ENCODE measurements at places on chromosomes 2 and 18.

- no peak for DNase-seq
Observed at GRCh38 chr2:126882181-126882580, 16.5 kb upstream of the TEX51 start.

DNA sequence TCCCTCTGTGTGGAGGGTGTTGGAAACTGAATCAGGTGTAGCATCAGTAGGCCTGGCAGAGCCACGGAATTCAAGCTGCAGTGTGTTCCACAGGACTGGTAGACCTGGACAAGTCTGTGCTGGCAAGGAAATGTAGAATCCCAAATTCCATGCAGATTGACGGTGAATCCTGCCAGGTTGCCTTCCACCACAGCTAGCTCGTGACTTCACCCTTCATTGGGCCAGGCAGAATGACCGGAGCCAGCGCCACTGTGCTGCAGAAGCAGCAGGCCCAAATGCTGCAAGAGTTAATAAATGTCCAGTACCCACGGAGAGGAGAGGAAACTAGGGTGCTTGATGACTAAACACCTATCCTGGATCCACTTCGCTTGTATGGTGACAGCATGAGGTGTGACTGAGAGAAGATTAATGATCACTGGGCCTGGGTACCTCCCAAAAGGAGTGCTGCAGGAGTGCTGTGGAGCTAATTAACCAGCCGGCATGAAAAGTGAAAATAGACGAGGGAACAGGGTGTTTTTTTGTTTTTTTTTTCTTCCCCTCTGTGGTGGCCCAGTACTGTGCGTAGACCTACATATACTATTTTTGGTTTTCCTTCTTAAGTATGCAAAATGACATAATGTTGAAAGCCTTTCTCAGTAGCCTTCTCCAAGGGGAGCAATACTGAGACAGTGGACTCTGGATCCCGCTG, 122.2 kb downstream of the TANC1 start:
- no peak for DNase-seq

DNA sequence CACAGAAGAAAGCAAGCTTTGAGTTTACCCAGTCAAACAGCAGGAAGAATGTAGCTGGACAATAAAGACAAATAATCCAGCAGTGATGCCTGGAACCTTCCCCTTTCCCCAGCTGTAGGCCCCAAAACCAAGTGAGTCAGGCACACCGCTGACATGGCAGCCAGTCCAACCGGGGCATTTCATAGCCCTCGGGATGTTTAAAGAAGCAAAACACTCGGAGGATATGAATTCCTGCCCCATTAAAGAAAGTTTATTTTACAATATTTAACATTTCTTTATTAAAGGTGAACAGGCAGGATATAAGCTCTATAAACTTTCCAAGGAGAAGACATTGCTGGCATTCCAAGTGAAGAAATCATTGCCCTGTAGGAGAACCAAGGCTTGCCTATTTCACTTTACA, 507.6 kb upstream of the TNP1 start:
- DNase-seq, result no peak

GRCh38 chr2:74767618-74768017, 66.3 kb upstream of the HK2 start:
- DNase-seq, result no peak

- no peak for DNase-seq
Observed at GRCh38 chr2:31523871-31524492, 56.8 kb downstream of the SRD5A2 start.

DNA sequence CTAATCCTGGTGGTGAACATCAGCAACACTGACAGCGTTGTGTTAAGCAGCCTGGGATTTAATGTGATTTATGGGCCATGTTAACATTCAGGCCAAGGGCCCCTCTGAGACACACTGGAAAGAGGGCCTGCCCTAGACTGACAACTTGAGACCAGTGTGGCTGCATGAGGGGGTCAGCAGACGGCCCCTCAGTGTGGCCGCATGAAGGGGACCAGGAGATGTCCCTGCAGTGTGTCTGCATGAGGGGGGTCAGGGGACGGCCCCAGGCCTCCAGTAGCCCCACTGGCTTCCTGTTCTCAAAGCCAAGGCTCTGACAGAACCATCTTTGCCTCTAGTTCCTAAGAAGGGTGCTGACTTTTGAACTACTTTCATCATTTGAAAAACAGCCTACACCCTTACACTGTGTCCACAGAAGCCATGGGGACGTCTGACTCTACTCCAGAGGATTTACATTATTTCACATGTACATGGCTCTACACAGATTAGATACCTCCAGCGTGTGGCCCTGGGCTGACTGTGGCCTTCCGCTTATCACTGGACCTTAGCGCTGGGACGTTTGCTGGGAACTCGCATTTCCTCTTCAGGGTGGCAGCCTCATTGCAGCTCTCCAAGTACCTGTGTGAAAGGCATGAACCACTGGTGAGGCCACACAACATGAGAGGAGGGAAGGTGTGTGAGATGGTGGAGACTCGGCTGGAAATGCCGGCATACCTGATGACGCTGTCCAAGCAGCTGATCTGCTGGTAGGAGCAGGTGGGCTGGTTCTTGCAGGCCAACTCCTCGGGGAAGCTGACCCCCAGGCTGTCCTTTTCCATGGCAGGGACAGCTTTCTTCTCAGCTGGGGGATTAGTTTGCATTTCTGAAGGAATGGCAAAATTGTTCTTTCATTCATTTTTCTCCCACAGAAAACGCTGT, 18.2 kb upstream of the HES6 start:
- no peak for DNase-seq

- DNase-seq, result no peak
Observed at GRCh38 chr2:179856205-179856604, 5.2 kb downstream of the ZNF385B start.

- DNase-seq, result no peak
Observed at GRCh38 chr2:40028792-40029488, 249.9 kb upstream of the THUMPD2 start.

GRCh38 chr2:236687296-236687965, 117.8 kb downstream of the ACKR3 start:
- no peak for DNase-seq

- no peak for DNase-seq
Observed at GRCh38 chr2:111986116-111986900, 68.8 kb upstream of the TMEM87B start.

- DNase-seq, result no peak
Observed at GRCh38 chr2:240111253-240111652, 24.9 kb downstream of the COPS9 start.

DNA sequence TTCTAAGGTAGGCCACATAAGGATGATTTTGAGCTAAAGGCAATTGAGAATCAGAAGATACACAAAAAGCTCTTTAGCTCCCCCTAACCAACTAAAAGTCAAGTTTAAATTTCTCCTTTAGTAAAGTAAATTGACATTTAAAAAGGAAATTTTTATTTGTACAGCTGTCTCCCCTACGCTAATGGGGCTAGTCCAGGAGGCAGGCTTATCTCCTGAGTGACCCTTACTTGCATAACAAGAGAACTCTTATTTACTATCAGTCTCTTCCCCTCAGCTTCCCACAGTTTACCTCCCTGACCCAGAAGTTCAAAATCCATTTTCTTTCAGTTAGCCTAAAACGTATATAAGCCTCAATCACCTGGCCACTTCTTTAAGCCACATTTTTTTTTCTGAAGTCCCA, 1002.8 kb upstream of the NRXN1 start:
- no peak for DNase-seq

GRCh38 chr18:58970943-58971790, 106.5 kb downstream of the ZNF532 start:
- DNase-seq, result no peak

DNA sequence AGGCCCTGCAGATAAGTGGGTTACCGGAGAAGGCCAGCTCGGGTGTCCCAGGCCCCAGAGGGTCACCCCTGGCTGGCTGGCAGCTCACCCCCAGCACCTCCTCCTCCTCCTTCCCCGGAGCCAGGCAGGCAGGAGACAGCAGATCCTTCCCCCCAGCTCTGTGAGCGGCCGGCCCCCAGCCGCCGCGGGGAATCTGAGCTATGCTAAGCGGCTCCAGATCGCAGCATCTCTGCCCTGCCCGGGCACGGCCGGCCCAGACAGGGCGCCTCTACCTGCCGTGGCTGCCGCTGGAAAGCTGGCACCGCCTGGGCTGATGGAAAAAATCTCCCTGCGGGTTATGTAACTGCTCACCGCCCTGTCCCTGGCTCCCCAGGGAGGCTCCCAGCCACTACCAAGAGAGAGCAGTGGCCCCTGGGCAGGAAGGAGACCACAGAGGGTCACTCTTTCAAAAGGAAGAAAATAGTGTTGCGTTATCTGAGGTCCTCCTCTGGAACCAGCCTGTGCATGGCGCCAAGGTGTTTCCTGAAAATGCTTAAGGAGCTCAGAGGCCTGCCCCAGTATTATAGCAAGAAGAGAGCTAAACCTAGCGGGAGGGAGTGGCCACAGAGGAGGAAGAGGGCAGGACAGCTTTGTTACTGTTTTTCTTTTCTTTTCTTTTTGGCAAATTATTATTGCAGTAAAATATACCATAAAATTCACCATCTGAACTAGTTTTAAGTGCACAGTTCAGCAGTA, 179.0 kb downstream of the SMAD7 start:
- DNase-seq, result no peak

DNA sequence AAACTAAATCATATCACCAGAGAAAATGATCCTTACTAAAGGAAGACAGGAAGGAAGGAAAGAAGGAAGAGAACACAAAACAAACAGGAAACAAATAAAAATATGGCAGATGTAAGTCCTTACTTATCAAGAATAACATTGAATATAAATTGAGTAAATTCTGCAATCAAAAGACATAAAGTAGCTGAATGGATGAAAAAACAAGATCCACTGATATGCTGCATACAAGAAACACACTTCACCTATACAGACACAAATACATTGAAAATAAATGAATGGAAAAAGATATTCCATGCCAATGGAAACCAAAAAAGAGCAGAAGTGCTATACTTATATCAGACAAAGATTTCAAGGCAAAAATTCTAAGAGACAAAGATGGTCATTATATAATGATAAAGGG, 18.0 kb upstream of the SRD5A2 start:
- no peak for DNase-seq

GRCh38 chr2:238527565-238527964, 100.8 kb downstream of the ASB1 start:
- no peak for DNase-seq

DNA sequence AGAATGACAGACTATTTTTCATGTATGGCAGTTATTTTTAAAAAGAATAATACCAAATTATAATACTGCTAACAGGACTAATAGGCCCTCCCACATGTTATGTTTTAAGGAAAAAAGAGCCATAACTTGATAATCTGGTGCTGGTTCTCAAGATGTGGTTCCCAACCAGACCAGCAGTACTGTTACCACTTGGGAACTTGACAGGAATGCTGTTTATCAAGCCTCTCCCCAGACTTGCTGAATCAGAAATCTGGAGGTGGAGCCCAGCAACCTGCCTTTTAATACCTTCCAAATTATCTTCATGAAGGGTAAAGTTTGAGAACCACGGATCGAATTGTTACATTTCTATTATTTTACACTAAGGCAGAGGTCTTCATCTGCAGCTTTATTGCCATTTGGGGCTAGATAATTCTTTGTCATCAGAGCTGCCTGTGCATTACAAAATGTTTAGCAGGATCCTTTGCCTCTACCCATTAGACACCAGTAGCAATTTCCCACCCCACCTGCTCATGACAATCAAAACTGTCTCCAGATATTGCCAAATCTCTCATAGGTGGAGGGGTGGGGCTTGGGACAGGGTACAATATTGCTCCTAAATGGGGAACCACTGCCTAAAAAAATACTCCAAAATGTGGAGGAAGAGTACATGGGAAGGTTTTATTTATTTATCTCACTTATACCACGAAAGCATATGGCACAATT, 629.6 kb downstream of the ARHGAP15 start:
- DNase-seq, result no peak

- no peak for DNase-seq
Observed at GRCh38 chr18:6205706-6206105, 209.0 kb downstream of the L3MBTL4 start.

- no peak for DNase-seq
Observed at GRCh38 chr2:118319271-118319684, 231.0 kb downstream of the INSIG2 start.

DNA sequence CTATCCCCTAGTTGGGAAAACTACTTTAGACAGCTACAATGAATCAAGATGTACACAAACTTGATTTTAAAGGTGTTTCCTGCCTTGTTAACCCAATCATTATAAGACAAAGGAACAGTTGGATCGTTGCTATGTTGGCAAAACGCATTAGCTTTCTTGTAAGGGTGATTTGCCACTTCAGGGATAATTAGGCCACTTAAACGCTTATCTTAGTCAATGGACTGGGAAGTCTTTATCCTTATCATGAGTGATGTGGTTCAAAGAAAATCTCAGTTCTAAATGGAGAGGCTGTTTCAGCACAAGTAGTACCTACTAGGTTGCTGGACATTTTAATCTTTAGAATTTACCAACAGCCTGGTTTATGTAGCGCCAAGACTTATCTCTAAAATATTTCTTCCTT, 406.1 kb upstream of the MEX3C start:
- DNase-seq, result no peak

GRCh38 chr2:133760376-133760775, 192.1 kb upstream of the NCKAP5 start:
- DNase-seq, result no peak

- DNase-seq, result no peak
Observed at GRCh38 chr2:137178951-137179377, 413.6 kb downstream of the THSD7B start.

- DNase-seq, result no peak
Observed at GRCh38 chr18:9849407-9850283, 36.1 kb upstream of the TXNDC2 start.

DNA sequence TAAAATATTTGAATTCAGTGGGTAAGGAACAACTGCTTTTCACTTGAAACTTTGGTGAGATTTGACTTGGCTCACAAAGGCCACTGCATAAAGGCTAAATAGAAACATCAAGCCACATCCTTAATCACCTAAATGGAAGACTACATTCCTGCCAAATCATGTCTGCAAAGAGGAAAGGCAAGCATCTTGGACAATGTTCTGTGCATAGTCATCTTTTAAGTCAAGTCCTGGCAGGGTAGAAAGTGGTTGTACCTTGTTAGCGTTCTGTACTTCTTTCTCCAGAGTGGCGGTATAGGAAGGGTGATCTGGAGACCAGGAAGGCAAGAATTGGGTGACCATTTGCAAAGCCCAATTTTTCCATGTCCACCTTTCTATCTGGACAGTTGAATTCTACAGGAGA, 121.4 kb upstream of the SLC14A2 start:
- DNase-seq, result no peak

DNA sequence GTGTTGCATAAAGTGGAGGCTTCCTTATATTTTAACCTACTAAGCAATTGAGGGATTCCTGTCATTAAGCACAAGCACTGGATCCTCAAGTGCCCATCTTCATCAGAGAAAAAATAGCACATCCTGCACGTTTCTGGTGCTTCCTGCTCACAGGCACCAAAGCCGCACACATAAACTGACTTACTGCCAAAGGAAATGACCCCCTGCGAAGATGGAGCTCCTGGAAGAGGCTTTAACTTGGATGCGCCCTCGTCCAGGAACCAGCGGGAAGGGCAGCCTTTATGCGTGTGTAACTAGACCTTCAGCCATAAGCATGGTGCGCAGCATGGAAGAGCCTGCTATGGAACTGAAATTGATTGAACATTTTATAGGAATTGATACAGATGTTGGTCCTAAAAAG, 188.7 kb downstream of the FTCDNL1 start:
- no peak for DNase-seq

Data from activated T-helper 1 cell treated with Interleukin-2 at 50 U/mL for 16 hours (primary cell).